ENCODE measurements at places on chromosomes 2 and 18.

DNA sequence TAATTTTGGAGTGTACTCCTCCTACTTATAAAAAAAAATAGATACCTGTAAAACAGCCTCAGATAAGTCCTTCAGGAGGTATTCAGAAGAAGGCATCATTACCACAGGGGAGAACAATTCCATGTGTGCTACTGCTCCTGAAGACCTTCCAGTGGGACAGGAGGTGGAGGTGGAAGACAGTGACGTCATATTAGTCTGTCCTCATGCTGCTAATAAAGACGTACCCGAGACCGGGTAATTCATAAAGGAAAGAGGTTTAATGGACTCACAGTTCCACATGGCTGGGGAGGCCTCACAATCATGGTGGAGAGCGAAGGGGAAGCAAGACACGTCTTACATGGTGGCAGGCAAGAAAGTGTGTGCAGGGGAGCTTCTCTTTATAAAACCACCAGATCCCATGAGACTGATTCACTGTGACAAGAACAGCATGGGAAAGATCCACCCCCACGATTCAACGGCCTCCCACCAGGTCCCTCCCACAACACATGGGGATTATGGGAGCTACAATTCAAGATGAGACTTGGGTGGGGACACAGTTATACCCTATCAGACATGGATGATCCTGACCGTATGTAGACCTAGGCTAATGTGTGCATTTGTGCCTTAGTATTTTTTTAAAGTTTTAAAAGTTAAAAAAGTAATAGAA lies 98.4 kb downstream of the NDUFA10 start:
- DNase-seq = no peak

DNA sequence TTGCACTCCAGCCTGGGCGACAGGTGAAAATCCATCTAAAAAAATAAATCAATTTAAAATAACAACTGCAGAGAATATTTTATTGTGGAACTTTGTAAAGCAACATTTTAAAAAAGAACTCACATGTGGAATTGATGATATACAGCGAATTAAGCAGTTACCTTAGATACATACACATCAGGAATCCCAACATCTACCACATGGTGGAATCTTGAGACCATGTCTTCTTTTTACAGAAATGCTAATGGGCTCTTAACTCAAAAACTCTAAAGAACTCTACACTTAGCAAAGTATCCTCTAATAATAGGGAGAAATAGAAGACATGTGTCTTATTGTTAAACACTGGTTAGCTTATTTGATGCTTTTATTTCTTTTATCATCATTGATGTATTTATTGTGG lies 373.6 kb downstream of the CDH7 start:
- no peak for DNase-seq

DNA sequence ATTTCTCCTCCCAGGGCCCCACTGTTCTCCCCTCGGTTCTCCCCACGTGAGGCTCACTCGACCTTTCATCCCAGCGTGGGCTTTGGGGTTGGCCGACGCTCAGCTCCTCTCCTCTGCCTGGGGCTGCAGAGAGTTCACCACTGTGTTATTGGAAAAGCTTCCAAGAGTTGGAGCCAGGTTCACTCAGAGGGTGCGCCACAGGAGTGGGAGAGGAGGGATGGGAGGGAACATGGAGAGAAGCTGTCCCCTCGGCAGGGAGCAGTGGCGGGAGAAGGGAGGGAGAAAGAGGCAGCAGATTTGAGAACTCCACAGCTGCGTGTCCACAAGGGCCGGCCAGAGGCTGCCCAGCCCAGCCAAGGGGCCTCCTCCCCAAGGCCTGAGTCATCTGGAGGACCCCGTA lies 197.1 kb upstream of the SMAD2 start:
- no peak for DNase-seq

- no peak for DNase-seq
Observed at GRCh38 chr2:219656526-219656925, 29.1 kb downstream of the SLC4A3 start.

DNA sequence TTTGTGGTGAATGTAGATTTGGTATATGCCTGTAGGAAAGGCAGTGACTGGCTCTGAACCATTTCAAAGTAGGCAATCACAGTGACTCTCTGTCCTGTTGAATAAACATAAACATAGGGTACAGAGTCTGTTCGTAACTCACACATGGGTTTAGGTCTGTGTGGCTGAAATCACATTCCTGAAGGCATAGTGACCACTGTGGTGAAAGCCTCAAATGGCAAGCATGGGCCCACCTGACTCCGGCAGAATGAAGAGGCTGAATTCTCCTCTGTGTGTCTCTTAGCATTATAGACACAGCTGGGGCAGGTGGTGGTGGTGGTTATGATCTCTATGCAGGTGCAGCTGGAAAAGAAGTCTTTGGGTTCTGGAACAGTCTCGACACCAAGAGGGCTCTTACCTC lies 61.2 kb downstream of the ITGA6 start:
- DNase-seq = no peak

DNA sequence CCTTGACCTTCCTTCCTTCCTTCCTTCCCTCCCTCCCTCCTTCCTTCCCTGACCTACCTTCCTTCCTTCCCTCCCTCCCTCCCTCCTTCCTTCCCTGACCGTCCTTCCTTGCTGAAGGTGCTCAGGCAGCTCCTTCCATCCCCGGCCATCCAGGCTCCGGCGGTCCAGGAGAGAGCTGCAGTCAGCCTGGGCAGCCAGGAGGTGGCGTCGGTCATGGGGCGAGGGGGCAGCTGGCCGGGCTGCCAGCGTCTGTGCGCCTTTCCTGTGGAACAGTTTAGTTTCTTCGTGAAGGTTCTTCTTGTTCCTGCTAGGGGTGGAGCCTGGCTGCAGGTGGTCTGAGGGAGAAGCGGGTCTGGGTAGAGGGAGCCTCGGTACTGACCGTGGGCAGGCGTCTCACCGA lies 15.7 kb downstream of the GPR35 start:
- DNase-seq = no peak

- DNase-seq = no peak
Observed at GRCh38 chr2:37654932-37655841, 16.3 kb downstream of the CDC42EP3 start.

GRCh38 chr2:218387369-218388194 lies 5.5 kb downstream of the SLC11A1 start:
- no peak for DNase-seq

DNA sequence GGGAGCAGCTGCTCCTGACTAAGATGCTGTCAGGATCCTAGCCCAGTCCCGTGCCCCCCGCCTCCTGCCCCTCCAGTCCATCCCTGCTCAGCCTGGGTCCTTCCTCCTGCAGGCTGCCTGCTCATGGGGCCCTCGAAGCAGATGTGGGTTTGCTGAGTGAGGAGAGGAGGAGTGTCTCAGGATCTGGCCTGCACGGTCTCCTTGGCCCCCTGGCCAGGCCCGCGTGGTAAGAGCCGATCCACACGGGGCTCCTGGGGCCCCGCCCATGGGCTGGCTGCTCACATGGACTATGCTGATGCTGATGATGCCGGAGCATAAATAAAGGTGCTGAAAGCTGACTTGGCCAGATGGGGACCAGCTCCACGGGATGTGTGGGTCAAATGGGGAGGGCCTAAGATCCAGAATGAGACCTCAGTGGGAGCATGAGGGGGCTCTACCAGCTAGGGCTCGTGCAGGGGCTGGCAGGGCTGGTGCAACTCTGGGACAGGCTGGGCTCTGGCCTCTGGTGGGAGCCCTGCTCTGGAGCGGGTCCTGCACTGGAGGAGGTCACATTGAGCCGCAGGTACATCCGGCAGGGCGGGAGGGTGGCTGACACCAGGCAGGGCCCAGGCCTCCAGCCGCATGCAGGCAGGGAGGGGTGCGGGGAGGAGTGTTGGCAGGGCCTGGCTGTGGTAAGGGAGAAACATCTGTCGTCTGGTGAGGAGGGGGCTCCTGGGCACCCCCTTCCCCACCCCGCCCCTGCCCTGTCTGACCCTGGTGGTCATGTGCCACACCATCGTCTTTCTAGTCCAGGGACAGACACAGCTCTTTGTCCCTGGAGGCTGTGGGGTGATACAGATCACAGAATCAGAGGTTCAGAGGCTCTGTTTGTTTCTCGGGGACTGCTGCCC lies 275.3 kb upstream of the HDAC4 start:
- no peak for DNase-seq

DNA sequence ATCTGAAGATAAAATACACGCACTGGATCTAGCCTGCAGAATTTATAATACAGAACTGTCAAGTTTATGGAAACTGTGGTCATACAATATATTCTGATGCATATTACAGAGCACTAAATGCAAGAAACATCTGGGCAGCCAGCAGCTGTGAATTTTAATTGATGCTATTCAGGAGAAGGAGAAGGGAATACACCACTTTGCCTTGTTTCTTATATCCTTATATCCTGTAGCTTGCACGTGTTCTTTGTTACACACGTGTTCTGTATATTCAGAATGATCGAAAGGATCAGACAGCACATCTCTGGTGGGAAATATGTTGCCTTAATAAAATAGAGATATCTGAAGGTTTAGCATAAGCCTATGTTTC lies 335.8 kb downstream of the AGPS start:
- DNase-seq = no peak

GRCh38 chr2:133848111-133848649 lies 279.9 kb upstream of the NCKAP5 start:
- DNase-seq = no peak

DNA sequence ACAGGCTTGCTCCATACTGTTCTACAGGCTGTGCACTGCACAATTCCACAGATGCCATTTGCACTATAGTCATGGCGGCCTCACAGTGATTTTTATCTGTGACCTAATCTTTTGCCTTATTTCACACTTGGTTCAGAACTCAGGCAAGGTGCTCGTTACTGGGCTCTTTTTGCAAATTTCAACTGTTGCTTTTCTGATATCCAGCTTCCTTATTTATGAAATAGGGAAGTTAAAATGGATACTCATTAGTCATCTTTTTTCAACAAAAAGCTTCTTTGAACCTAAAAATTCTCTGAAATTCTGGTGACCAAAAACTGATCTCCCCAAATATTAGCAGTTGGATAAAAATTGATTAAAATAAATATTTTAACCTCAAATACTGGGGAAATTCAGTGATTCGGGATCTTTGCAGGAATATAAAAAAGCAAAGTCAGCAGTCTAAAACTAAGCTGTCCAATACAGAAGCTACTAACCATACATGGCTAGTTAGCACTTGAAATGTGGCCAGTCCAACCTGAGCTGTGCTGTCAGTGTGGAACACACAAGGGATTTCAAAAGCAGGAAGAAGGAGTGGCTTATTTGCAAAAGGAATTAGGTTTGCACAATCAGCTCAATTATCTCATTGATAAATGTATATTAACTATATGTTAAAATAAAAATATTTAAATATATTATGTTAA lies 134.4 kb downstream of the COL4A4 start:
- DNase-seq = no peak

GRCh38 chr2:30504731-30505130 lies 57.7 kb downstream of the LCLAT1 start:
- DNase-seq = no peak

GRCh38 chr2:160253440-160254188 lies 53.5 kb upstream of the ITGB6 start:
- no peak for DNase-seq

GRCh38 chr18:49249521-49249920 lies 210.9 kb downstream of the DYM start:
- no peak for DNase-seq

DNA sequence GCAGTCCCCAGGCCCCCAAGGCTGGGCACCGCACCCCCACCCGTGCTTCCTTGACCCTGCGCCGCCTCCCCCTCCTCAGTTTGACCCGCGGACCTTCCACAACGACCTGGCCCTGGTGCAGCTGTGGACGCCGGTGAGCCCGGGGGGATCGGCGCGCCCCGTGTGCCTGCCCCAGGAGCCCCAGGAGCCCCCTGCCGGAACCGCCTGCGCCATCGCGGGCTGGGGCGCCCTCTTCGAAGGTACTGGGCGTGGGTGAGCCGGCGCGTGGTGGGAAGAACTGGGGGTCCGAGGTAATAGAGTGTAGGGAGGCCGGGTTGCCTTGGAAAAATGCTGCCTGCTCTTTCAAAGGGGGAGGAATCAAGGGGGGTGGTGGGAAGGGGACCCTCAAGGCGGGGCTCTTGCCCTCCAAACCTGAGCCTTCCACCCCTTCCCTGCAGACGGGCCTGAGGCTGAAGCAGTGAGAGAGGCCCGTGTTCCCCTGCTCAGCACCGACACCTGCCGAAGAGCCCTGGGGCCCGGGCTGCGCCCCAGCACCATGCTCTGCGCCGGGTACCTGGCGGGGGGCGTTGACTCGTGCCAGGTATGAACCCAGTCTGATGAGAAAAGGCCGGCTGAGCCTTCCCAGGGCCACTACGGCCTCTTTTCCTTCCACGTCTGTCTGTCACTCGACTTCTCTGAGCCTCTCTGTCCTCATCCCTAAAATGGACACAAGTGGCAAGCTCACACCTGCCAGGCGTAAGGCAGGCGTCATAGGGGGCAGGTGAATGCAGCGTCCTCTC lies 2.6 kb downstream of the PRSS56 start:
- no peak for DNase-seq

GRCh38 chr2:174245065-174245464 lies 3.3 kb downstream of the OLA1 start:
- no peak for DNase-seq

GRCh38 chr2:226836548-226836885 lies 663 bp downstream of the RHBDD1 start:
- no peak for DNase-seq
